ENCODE measurements at places on chromosomes 12 and 14. TPM values are rescaled to one million over a fixed set of nuclear protein-coding genes. Genes with fewer than 3 reads are reported as not detected.

DNA sequence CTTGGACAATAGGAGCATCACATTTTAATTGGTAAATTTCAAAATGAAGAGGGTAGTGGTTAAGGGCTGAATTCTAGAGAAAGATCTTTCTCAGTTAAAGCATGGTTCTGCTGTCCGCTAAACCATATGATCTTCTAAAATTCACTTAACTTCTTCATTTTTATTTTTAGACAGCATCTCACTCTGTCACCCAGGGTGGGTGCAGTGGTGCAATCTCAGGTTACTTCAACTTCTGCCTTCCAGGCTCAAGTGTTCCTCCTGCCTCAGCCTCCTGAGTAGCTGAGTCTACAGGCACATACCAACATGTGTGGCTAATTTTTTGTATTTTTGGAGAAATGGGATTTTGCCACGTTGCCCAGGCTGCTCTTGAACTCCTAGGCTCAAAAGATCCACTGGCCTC is 226.7 kb upstream of the ABCD2 start:
- no peak overlapping the region for H3K4me3 ChIP-seq
- H3K27me3 ChIP-seq = no peaks in the 10 kb centered on the region
- H3K4me1 ChIP-seq = peaks cover 15% of the 10 kb centered on the region
- DNase-seq = no peak
- H3K36me3 ChIP-seq = no peaks in the 10 kb centered on the region

DNA sequence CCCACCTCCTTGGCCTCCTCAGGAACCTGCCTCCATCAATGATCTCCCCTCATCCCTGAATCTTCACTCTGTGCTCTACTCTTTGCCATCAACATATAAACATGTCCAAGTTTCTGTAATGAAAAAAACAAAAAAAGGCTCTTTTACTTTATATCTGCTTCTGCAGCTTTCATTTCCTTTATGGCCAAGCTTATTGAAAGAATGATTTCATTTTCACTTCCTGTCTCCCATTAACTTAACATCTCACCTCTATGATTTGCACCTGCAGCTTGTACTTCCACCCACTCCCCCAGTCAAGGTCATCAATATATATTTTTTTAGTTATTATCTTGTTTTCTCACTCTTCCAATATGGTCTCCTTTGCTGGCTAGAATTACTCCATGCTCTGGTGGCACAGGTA is 15.6 kb upstream of the RNU6-7 start:
- peaks cover 11% of the 10 kb centered on the region for H3K36me3 ChIP-seq
- H3K4me3 ChIP-seq = no peak overlapping the region
- peaks cover 7% of the 10 kb centered on the region for H3K4me1 ChIP-seq
- no peaks in the 10 kb centered on the region for H3K27me3 ChIP-seq
- DNase-seq = no peak

DNA sequence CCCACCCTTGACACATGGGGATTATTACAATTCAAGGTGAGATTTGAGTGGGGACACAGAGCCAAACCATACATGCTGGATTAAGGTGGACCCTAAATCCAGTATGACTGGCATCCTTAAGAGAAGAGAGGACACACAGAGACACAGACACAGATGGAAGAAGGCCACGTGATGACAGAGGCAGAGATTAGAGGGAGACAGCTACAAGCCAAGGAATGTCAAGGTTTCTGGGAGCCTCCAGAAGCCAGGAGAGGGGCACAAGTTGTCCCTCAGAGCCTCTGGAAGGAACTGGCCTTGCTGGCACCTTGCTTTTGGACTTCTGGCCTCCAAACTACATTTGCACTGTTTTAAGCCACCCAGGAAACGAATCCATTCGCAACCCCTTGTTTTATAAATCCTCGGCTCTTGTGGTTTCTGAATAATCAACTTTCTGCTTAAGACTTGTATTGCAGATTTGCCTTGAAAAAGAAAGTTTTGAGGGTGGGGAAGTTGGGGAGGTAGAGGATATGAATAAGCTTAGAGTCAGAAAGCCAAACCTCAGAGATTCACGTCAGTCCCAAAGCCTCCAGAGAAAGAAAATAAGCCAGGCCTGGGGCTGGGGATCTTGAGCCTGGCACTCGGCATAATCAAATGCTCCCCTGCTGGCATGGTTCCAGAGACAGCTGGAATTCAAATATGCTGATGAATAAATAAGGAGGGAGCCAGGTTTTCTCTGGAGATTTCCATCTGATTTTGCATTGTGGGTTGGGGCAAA is 224.2 kb upstream of the PWP1 start:
- no peak for DNase-seq
- no peak overlapping the region for H3K27ac ChIP-seq
- H3K4me1 ChIP-seq = peaks cover 23% of the 10 kb centered on the region
- no peaks in the 10 kb centered on the region for H3K36me3 ChIP-seq
- H3K27me3 ChIP-seq = no peaks in the 10 kb centered on the region
- no peak overlapping the region for H3K4me3 ChIP-seq

GRCh38 chr12:109678719-109679118 is 34.9 kb upstream of the FAM222A start:
- no peak for DNase-seq
- H3K4me1 ChIP-seq = no peaks in the 10 kb centered on the region
- H3K36me3 ChIP-seq = no peaks in the 10 kb centered on the region
- H3K27ac ChIP-seq = no peak overlapping the region

DNA sequence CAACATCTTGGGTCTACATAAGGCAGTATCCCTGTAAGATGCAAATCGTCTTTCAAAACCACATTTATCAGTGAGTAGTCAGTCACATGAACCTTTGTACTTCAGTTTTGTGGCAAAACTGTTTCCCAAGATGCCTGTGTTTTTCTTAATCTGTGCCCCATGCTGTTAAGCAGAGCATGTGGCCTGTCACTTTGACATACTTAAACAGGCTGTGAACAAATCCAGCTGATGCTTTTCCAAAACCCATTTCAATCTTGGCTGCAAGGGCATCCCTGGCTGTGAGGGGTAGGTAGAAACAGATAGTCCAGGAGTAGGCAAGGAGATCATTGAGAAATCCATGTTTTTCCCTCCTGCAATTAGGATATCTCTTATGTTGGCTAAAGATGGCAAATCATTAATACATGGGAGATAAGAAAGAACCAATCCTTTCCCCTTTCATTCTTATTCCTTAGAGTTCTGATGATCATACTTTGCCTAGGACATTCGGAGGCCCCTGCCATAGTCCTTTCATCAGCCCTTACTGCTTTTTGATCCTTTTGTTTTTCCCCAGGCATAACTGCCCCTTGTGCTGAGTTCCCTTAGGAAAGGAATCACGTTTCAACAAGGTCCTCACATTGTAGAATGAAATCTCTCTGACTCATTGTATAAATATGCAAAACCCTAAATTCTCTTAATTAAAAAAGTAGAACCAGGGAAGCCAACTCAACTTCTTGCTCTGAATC is 121.1 kb upstream of the EEA1 start:
- DNase-seq = no peak
- H3K27ac ChIP-seq = no peak overlapping the region
- H3K4me1 ChIP-seq = no peaks in the 10 kb centered on the region
- H3K36me3 ChIP-seq = no peaks in the 10 kb centered on the region

The CD69 gene
- polyA plus RNA-seq = 248 TPM

The KLHL33 gene
- polyA plus RNA-seq = 0.43 TPM
